Left ventricle myocardium superior (tissue), 1 donor: ENCODE measurements at places on chromosomes 2 and 18. TPM values are rescaled to one million over a fixed set of nuclear protein-coding genes. Genes with fewer than 3 reads are reported as not detected.

Gene UGT1A3
- not detected for total RNA-seq

DNA sequence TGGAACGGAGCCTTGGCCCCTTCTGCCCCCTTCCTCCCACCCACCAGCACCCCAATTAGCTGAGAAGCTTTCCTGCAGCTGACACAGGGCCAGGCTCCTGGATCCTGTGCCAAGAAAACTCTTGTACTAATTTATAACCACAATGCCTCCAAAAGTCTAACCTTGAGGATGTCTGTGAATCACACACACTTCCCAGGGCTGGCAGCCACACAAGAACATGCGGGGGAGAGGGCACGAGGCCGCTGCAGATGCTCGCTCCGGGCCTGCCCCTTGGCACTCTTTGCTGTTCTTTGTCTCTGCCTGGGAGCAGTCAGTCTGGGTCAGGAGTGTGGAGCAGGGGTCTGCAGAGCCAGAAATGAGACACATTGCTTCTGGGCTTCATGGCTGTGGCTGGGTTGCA, 62.7 kb upstream of the KIF5C start:
- peak; percentile 44 for DNase-seq

Gene ASIC4
- total RNA-seq: not detected

Gene ELP2
- total RNA-seq: 59.5 TPM

Gene CDK15
- 0.30 TPM for total RNA-seq

GRCh38 chr2:117512307-117512706, 302.2 kb upstream of the DDX18 start:
- DNase-seq: no peak

Gene MYO1B
- 16.0 TPM for total RNA-seq

- DNase-seq: no peak
Measured at GRCh38 chr2:20451341-20451740, 4.5 kb downstream of the RHOB start.

GRCh38 chr2:205047273-205047839, 502.1 kb downstream of the PARD3B start:
- no peak for DNase-seq
